ENCODE measurements at places on chromosomes 1 and 21. TPM values are rescaled to one million over a fixed set of nuclear protein-coding genes. Genes with fewer than 3 reads are reported as not detected.

LCE1B gene
- total RNA-seq: not detected

ADAMTS4 gene
- not detected for total RNA-seq

UBE2U gene
- not detected for total RNA-seq

FAM163A gene
- total RNA-seq: not detected

All from A549 treated with dexamethasone at 1 μM for 4 hours (cell line).